Stimulated activated CD4-positive, alpha-beta T cell treated with anti-CD3 and anti-CD28 coated beads, Interleukin-1b, Interleukin-23, amount 100 ng/mL, for 1 hour (primary cell): ENCODE measurements at places on chromosomes 1 and 21.

GRCh38 chr1:156281281-156281680, 1.3 kb downstream of the SMG5 start:
- no peak for DNase-seq

DNA sequence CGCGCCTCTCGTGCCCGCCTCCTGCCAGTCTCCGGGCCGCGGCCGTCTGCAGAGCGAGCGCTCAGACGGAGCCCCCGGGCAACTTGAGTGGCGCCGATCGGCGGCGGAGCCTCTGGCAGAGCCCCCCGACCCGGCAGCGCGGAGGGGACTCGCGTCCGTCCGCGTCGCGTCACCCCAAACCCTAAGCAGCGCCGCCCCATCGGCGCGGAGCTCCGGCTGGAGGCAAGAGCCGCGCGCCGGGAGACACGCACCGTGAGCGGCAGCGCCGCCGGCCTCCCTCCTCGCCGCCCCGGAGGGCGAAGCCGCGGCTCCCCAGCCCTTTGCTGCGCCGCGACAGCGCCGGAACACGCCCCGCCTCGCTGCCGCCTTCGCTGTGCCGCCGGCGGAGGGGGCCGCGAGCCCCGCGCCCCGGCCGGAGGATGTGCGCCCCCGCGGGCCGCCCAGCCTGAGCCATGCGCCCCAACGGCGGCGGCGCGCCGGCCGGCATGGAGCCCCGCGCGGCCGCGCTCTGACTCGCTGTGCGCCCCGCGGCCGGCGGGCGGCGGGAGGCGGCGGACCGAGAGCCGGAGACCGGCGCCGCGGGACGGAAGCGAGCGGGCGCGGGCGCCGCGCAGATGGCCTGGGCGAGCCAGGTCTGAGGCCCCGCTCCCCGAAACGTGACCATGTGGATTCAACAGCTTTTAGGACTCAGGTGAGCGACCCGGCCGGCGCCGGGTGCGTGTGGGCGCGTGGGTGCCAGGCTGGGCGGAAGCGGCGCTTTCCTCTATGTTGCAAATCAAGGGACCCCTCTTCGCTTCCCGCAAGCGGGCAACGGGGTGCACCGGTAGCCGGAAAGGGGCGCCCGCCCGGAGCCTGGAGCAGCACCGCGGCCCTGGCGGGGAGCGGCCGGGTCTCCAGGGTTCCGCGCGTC, 610 bp downstream of the AJAP1 start:
- DNase-seq: no peak

DNA sequence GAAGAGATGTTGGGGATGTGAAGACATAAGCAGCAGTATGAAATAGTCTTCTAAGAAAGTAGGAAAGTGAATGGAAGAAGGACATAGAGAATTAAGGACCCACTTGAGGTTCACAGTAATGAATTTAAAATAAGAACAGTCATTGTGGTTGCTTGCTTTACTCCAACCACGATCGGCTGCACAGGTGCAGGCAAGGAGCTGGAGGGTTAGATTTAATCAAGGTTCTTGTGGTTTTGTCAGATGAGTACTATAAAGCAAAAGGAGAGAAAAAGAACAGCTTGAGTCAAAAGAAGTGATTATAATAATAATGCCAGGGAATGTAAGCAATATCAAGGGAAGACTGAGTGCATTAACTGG, 46.1 kb upstream of the RBM34 start:
- DNase-seq: no peak

GRCh38 chr1:186575348-186575747, 104.9 kb downstream of the PTGS2 start:
- no peak for DNase-seq

- DNase-seq: no peak
Observed at GRCh38 chr21:36697851-36698384, 997 bp upstream of the SIM2 start.

GRCh38 chr1:164659621-164660411, 100.8 kb downstream of the PBX1 start:
- DNase-seq: no peak

- DNase-seq: no peak
Observed at GRCh38 chr1:193729429-193729828, 543.0 kb upstream of the B3GALT2 start.

- DNase-seq: no peak
Observed at GRCh38 chr1:30971496-30971895, 62.9 kb upstream of the SDC3 start.

DNA sequence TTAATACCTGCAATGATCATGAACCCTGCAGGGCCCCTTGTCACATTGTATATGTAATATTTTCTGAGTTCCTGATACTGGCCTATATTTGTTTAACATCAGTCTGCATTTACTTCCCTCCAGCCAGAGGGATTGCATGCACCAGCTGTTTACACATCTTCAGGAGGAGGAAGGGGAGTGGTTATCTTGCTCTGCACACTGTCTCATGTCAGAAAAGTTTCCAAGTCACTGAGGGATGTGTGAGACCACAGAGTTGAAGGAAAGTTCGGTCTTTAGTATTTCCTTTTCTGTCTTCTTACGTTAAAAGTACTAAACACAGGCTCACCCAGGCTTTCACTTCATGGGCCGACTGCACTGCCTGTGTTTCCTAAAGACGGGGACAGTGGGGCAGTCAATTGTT, 574.1 kb downstream of the LMO4 start:
- DNase-seq: no peak

DNA sequence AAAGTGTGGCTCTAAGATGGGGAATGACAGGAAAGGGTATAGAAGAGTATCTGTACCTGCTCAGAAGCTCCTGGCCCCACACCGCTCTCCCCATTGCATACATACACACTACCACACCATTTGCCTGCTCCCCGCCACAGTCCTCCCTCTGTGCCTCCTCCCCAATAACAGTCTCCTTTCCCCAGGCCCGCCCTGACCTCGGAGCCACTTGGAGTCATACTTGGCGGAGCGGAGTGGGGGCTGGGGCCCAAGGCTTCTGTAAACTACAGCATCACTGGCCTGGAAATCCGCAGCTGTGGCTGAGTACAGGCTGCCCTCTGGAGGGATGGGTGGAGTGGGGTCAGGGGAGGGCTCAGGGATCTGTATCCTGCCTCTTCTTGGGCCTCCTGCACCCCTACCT, 8.6 kb downstream of the SEMA6C start:
- no peak for DNase-seq

DNA sequence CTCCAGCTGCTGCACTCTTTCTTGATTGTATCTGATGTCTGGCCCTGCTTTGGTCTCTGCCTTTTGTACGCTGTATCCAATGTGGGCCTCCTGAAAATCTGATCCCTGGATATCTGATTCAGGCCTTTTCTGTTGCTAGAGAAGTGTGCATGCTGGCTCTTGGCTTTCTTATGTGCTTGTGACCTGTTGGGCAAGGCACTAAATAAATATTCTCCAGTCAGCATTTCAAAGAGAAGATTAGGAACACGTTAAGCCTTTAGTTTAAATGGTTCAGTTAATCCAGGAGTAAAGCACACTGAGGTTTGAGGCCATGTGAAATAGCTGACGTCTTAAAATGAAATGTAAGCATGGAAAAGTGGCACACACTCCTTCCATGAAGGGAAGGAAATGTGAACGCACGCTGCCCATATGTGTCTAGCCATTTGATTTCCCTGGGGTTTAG, 9.3 kb upstream of the F3 start:
- DNase-seq: no peak

GRCh38 chr21:45892916-45893739, 88.4 kb upstream of the COL6A1 start:
- no peak for DNase-seq
